ENCODE measurements at places on chromosomes 2 and 18. TPM values are rescaled to one million over a fixed set of nuclear protein-coding genes. Genes with fewer than 3 reads are reported as not detected.
A peak's percentile ranks its signal among the peaks of the same experiment; 100 is the strongest.

The C2orf80 gene
- total RNA-seq, result not detected

The CDH19 gene
- total RNA-seq, result 57.1 TPM

The RNU2-63P gene
- not detected for total RNA-seq

The PLCD4 gene
- 5.9 TPM for total RNA-seq

The ALKAL2 gene
- 2.5 TPM for total RNA-seq

The CCT7 gene
- 171 TPM for total RNA-seq

The B4GALT6 gene
- 3.0 TPM for total RNA-seq

The HOXD13 gene
- not detected for total RNA-seq

The SLC4A5 gene
- 5.4 TPM for total RNA-seq

The CSRNP3 gene
- total RNA-seq, result 0.37 TPM

The MAP3K19 gene
- total RNA-seq, result not detected

The COLEC11 gene
- total RNA-seq, result 2.0 TPM

The WDSUB1 gene
- 10.3 TPM for total RNA-seq

- no peak for DNase-seq
Observed at GRCh38 chr2:21804151-21804550, 680.4 kb downstream of the TDRD15 start.

DNA sequence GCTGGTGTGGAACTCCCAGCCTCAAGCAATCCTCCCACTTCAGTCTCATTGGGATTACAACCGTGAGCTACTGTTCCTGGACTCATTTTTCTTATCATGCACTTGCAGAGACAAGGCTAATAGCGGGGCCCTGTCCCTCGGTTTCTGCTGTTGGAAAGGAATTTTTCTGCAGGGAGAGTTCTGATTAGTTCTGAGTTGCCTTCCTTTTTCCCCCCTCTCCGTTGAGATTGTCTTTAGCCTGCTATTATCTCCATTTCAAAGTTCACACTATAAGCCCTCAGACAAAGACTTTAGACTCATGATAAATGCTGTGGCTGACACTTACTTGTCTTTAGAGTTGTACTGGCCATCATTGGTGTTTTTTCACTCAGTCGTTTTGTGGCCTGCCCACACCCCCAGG lies 97.2 kb downstream of the NCOA1 start:
- no peak for DNase-seq

GRCh38 chr2:124822516-124822915 lies 797.4 kb downstream of the CNTNAP5 start:
- DNase-seq, result no peak

GRCh38 chr18:34867520-34867919 lies 157.4 kb downstream of the DTNA start:
- no peak for DNase-seq

DNA sequence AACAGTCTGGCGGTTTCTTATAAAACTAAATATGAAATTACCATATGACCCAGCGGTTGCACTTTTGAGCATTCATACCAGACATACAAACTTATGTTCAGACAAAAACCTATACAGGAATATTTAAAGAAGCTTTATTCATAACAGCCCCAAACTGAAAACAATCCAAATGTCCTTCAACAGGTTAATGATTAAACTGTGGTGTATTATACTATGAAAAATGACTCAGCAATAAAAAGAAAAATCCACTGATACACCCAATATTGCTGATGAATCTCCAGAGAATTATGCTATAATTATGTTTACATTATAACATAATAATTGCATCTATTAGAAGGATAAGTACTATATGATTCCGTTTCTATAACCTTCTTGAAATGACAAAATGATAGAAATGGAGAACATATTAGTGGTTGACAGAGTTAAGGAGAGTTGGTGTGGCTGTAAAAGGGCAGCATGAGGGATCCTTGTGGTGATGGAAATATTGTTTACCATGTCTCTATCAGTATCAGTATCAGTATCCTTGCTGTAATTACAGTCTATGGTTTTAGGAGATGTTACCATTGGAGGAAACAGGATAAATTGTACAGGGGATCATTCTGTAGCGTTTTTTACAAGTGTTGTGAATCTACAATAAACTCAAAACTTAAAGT lies 127.1 kb downstream of the DSC3 start:
- no peak for DNase-seq

DNA sequence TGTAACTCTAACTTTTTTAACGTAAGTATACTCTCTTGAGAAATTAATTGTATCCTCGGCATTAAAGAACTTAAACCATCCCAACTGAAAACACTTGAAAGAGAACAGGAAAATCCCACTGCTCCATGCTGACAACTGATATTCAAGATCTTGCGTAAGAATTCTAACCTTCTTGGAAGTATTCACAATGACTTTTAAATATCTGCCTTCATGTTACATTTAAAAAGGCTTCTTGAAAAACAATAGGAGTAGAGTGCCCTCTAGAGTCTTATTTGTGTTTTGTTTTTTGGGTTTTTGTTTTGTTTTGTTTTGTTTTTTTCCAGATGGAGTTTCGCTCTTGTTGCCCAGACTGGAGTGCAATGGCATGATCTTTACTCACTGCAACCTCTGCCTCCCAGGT lies 65.4 kb upstream of the DNAJC10 start:
- no peak for DNase-seq

DNA sequence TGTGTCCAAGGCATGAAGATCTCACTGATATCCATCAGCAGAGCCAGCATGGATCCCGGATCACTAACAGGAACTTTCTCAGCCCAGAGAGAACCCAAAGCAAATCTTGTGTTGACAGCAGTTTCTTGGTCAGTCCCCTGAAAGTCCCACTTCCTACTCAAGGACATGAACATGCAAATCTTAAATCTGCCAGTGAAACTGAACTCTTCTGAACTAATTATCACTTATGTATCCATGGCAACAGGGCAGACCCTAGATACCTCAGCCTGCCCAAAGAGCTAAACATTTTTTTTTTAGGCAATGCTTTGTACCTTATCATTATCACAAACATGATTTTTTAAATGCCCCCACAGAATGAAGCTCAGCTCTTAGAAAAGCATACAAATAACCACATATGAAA lies 127.8 kb upstream of the DDX18 start:
- no peak for DNase-seq

- peak; percentile 19 for DNase-seq
Observed at GRCh38 chr18:48868468-48869466, 82.0 kb downstream of the SMAD7 start.

GRCh38 chr18:79770826-79771225 lies 26.9 kb upstream of the KCNG2 start:
- DNase-seq, result peak; percentile 8

GRCh38 chr18:49096021-49096420 lies 145.3 kb upstream of the SMAD7 start:
- no peak for DNase-seq

DNA sequence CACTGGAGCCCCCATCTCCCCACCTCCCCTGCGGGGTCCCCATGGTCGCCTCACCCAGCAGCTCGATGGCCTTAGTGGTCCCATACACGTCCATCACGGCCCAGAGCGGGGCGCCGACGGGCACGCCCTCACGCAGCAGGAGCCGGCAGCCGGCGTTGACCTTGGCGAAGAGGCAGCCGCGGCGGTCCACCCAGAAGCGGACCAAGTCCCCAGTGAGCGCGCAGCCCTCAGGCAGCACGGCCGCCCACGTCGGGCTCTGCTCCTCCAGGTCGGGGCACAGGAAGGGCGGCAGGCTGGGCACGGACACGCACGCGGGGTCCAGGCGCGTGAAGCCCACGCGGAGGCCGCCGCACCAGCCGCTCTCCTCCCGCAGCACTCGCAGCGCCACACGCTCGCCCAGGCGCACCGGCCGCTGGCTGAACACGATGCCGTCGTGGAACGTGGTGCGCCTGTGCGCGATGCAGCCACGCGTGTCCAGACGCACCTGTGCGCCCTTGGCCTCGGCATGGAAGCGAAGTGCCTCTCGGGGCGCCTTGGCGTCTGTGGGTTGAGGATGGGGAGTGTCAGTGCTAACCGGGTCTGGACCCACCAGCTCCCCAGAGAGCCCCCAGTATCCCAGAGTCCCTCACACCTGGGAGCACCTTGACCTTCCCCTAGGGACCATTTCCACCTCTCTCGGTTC lies 4.6 kb downstream of the NEURL3 start:
- DNase-seq, result no peak

DNA sequence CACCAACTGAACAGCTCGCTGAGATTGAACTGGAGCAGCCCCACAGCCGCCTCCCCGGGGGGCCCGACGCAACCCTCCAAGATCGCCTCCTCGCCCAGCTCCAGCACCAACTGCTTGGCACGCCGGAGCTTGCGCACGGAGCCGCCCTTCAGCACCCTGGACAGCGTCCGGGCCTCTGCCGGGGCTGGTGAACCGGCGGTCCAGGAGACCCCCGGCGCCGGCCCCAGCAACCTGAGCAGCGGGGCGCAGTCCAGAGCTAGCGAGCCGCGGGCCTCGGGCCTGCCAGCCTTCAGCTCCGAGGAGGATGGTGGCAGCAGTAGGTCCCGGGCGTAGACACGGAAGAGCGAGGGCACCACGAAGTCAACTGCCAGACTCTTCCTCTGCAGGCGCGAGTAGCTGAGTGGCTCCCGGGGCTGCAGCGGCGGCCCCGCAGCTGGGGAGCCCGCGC lies 1.2 kb downstream of the ALK start:
- DNase-seq, result peak; percentile 12

- DNase-seq, result no peak
Observed at GRCh38 chr2:176702131-176702530, 432.9 kb downstream of the MTX2 start.

- DNase-seq, result no peak
Observed at GRCh38 chr2:208669394-208669793, 262.8 kb downstream of the PTH2R start.

GRCh38 chr2:191915750-191916149 lies 68.9 kb upstream of the CAVIN2 start:
- DNase-seq, result no peak

DNA sequence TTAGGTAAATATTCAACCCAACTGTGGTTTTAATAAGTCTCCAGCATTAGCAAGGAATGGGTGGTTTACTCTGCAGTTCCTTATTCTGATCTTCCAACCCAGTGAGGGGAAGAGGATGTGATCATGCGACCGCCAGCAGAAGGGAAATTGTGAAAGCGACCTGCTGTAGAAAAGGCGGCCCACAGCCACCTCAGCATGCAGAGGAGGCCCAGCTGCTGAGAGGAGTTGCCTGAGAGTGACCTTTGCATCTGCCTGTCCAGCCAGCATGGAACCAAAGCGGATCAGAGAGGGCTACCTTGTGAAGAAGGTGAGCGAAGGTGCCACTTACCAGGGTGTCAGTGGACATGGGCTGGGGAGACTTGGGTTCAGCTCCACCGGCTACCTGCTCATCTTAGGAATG lies at the start of gene PLEK:
PLEK (plus strand) TSS at position 196 of the 400 bp plus-strand sequence; CDS start at position 266, 70 bp downstream.
- DNase-seq, result peak; percentile 72

GRCh38 chr2:85310330-85310729 lies 17.5 kb downstream of the TGOLN2 start:
- no peak for DNase-seq

DNA sequence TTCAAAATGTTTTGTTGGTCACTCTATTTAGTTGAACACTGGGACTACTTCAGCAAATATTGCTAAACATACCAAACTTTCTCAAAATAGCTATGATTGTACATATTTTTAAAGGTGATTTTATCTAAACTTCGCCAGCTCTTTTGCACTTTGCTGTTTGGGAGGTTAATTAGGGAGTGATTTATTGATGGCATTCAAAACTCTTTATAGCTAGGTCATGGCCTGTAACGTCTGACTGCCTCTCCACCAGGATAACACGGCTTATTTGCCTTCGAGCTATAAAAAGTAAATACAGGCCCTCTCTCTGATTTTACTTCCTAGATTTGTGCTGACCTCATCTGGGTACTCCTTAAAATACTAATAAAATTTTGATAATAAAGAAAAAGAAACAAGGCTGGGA lies 931.9 kb downstream of the DCDC2C start:
- no peak for DNase-seq

DNA sequence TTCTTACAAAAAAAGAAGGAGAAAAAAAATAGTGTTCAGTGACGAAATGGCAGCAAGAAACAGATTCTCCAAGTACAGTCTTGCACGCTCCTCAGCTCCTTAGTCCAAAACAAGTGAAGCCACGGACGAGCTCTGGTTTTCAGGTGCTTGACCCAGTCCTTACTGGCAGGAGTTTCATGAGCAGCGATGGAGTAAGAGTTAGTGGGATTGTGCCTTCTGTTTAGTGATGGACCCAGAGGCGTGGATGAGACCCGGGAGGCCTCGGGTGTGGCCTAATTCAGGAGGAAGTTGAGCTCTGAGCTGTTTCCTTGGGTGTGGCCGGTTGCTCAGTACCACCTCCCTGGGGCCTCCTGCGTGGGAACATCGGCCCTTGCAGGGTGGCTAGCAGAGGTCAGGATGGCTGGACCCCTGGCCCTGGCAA lies 52.0 kb downstream of the KIF5C start:
- peak; percentile 44 for DNase-seq

GRCh38 chr18:76528477-76529432 lies 33.7 kb upstream of the ZNF516 start:
- peak; percentile 24 for DNase-seq

DNA sequence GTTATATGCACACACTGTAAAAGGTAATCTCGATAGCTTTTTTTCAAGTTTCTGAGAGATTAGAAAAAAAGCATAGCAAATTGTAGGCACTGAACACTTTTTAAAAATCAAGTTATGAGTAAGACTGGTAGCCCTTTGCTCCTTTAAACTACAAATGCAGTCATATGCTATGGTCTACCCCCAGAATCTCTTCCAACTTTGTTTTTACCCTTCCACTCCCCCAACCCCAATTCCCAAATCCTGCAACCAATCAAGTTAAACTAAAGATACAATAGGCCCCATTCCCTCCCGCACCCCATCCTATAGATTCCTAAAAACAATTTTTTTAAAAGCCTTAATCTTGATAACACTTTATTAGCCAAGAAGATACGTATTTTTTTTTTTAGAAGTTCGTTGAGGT lies 752 bp upstream of the BAZ2B start:
- DNase-seq, result no peak

GRCh38 chr2:159873258-159873657 lies 75.2 kb upstream of the CD302 start:
- DNase-seq, result no peak

- DNase-seq, result peak; percentile 41
Observed at GRCh38 chr2:68466361-68466777, 725 bp downstream of the FBXO48 start.

DNA sequence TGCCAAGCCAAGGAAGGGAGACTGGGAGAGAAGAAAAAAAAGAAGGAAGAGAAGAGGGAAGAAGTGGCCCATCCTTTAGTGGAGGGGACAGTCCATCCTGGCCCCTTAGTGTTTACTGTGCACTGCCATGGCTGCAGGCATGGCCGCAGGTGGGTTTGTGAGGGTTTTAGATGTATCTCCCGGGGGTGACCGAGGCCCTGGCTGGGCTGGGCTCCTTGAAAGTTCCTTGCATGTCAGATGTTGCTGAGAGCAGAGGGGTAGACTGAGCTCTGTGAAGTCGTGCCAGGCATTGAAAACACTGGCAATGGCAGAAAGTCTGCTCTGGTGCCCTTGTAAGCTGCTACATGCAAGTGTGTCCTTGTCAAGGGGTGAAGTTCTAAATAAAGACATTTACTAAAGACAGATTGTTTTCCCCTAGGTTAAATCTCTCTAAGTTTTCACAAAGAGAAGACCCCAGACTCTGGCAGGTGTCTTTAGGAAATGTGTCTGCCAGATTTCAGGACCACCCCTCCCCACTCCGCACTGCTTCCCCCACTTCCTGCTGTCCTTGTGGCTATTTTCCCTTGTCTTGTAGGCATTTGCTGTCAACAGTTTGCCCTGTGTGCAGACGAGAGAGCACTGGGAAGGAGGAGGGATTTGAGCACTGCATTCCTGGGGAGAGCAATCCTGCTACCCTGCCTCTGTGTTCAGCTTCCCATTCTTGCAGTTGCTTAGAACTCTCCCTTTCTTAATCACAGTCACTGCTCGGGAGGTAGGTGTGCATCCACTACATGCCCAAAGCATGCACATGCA lies 68.4 kb downstream of the ACOXL start:
- no peak for DNase-seq

GRCh38 chr2:101509499-101510284 lies 34.8 kb upstream of the RFX8 start:
- no peak for DNase-seq

Measured in transverse colon (tissue), 4 donors.